ENCODE measurements at places on chromosomes 6 and 20.
A peak's percentile ranks its signal among the peaks of the same experiment; 100 is the strongest.

GRCh38 chr6:28734443-28734959 is 189.3 kb downstream of the TRIM27 start:
- no peak for DNase-seq

DNA sequence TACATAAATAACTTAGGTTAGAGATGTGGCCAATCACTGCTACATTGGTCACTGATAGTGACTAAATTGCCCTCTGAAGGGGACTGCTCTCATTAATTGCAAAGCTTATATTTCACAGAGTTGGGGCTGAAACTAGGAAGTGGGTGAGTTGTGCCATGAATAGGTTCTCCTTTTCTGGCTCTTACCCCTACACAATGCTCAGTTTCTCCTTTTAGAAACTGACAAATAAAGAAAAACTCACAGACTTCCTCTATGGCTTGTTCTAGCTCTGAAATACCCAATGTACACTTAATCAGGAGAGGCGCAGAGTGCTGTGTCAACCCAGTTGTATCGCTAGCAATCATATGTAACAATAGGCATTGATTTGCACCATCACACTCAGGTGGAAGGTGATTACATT is 41.2 kb upstream of the PROKR2 start:
- no peak for DNase-seq

GRCh38 chr6:53059648-53060589 is 5.3 kb upstream of the FBXO9 start:
- peak; percentile 2 for DNase-seq

- DNase-seq = no peak
These were observed 531.3 kb upstream of the JAG1 start for GRCh38 chr20:11204926-11205768.

GRCh38 chr20:60403105-60403741 is 445.0 kb downstream of the CDH26 start:
- DNase-seq = no peak

DNA sequence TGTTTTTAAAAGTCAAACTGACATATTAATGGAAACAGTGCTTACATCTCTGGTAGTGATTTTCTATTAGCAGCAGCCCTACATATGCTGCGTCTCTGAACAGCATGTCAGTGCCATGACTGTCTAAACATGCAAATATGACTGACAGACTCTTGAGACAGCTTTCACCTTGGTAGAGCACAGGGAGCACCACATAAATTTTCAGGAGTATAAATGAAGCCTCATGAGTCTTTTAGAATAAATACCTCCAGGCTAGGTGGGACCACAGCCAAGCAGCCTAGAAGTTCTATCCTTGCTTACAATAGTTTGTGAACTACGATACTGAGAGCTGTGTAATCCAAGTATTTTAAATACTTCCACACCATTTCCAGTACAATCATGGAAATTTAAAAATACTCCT is 410.7 kb upstream of the RUNX2 start:
- no peak for DNase-seq

DNA sequence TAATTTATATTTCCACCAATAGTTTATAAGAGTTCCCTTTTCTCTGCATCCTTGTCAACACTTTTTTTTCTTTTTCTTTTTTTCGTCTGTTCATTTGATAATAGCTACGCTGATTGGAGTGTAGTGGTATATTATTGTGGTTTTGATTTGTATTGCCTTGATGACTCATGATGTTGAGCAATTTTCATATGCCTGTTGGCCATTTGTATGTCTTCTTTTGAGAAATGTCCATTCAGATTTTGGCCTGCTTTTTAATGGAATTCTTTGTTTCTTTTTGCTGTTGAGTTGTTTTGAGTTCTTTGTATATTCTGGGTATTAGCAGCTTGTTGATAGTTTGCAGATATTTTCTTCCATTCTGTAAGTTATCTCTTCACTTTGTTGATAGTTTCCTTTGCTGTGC is 773.4 kb downstream of the KIF16B start:
- no peak for DNase-seq

- no peak for DNase-seq
These were observed 275.1 kb downstream of the C6orf118 start for GRCh38 chr6:165034271-165034741.

- no peak for DNase-seq
These were observed 84.8 kb upstream of the RALY start for GRCh38 chr20:33908868-33909267.

- no peak for DNase-seq
These were observed 12.9 kb upstream of the DSP start for GRCh38 chr6:7528565-7528964.

Data from stimulated activated naive CD4-positive, alpha-beta T cell (primary cell).